ENCODE measurements at places on chromosomes 5 and 9.

GRCh38 chr5:32163785-32164184 lies 10.3 kb downstream of the GOLPH3 start:
- DNase-seq = no peak

GRCh38 chr5:74127381-74128320 lies 501.7 kb downstream of the ARHGEF28 start:
- peak; percentile 73 for DNase-seq

DNA sequence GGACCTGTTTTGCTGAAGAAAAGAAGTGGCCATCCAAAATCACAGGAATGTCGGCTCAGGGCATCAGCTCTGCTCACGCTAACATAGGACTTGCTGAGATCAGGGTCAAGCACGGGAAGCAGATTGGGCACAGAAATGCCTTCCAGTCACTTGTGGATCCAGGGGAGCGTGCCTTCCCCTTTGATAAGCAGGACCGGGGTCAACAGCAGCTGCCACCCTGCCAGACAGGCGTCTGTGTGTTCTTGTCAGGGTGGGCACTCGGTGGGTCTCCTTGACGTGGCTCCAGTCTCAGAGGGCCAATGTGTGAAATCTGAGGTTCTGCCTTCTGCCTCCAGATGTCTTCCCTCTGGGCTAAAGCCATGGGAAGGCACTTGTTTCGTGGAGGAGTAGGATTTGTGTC lies 313.7 kb upstream of the IRX4 start:
- no peak for DNase-seq

DNA sequence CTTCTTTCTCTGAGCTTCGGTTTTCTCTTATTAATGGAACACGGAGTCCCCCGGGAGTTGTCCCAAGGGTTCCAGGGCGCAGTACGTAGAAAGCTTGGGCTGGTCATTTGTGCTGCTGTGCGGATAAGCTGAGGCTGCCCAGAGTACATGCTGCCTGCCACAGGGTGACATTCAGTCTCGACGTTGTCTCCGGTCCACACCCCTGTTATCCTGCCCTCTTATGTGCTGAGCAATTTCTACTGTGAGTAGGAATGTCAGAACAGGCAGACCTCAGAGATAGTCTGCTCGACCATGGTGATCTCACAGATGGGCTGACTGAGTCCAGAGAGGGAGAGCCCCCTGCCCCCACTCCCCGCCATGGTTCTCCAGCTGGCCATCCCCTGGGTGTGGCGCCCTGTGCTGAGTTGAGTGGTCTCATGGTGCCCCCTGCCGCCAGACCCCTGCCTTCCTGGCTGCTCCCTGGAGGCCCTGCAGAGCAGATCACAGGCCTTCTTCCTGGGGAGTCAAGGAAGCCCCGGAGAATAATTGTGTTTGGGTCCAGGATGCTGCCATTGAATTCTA lies 124.0 kb downstream of the RGS3 start:
- DNase-seq = no peak

GRCh38 chr9:16321461-16322119 lies 548.9 kb downstream of the BNC2 start:
- DNase-seq = no peak

GRCh38 chr9:23651051-23651450 lies 175.0 kb downstream of the ELAVL2 start:
- no peak for DNase-seq

- no peak for DNase-seq
These were observed 290.1 kb upstream of the WWC1 start for GRCh38 chr5:168001318-168001717.

DNA sequence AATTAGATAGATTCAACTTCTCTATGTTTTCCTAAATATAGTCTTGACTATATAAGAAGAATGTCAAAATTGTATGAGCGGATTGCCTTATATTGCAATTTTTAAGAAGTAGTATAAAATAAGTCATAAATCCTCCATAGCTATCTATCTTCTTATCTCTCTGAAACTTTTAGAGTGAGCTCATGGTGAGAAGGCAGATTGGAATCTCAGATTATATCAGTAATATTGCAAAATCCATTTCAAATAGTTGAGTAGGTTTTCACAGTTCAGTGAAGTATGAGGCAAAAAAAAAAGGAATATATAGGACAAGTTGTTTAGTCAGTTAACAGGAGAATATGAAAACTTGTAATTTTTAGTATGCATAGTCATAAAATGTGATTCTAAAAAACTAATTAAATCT lies 156.4 kb downstream of the FAM174A start:
- no peak for DNase-seq

GRCh38 chr9:2655411-2655901 lies 33.9 kb downstream of the VLDLR start:
- no peak for DNase-seq

DNA sequence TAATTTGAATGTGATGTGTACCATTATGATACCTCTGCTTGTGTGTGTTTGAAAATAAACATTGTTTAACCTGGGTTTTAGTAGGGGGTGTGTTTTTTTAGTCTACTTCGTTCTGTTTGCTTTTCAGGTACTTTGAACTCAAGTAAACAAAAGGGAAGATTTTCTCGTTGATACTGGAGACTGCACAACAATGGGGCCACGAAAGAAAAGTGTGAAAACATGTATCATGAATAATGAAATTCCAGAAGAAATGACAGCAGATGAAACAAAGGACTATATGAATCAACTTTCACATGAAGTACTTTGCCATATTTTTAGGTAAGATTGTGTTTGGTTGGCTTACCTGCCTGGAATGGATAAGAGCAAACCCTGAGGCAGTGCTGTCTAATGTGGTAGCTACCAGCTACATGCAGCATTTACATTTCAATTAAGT lies 10.8 kb downstream of the FBXO38 start:
- DNase-seq = no peak
